ENCODE measurements at places on chromosomes 1 and 21.

DNA sequence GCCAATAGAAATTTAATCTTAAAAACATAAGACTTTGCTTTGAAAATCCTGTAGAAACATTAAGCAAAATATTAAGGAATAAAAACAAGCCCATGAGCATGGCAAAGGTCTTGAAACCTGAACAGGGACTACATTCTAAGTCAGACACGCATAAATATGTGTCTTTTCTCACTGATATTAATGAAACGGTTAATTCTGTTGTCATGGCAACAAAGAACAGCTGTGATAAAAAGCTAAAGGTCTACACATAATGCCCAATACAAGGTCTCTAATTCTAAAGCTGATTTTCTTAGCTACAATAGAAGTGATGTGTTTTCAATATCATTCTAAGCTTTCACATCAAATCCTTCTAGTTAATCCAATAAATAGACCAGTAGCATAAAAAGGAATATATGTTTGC, 331.7 kb downstream of the PTBP2 start:
- DNase-seq = no peak

DNA sequence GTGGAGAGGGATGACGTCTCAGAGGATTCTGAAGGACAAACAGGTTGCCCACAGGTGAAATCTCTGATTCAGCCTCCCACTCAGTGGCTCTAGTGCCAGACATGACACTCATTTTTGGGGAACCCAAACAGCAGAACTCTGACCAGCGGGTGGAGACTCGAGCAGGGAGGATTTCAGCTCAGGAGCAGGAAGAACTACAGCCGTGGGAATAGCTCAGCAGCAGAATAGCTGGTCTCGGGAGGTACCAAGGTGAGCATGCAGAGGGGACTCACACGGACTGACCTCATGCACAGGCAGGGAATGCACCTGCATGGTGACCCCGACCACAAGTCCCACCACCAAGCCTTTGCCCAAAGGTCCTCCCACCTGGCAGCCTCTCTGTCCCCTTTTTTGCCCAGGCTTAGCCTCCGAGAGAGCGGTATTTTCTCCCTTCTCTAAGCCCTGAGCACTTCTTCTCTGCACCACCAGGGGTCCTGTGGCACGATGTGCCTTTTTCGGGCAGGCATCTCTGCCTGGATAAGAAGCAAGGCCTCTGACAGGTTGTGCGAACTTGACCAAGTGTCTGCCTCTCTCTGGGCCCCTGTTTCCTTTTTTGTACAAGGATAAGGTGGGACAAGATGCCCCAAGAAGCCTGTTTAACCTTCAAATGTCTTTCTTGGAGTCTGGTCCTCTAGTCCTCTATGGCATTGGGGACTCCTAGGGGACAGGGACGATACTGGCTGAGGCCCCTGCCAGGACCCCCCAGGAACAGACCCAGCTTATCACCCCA, 8.8 kb upstream of the FGR start:
- peak; percentile 76 for DNase-seq

DNA sequence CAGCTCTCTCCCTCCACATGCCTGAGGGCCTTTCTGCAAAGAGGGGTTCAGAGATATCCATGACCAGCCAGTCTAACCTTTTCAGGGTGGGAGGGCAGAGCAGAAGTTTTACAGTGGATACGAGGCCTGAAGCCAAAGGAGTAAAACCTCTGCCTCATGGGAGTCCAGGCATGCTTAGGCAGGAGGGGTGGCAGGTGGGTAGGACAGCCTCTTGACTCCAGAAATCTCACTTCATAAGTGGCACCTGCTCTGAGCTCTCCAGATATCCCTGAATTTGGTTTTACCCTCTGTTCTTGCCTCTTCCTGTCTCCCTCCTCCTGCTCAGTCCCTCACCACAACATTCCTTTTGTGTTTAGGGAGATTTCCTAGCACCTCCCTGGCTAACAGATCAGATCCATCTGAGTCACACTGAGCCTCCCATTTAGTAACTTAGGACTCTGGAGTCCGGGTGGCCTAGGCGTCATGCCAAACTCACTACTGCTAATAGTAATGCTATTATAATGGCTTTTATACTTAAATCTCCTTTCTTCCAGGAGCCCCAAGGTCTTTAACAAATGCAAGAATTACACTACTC, 201.0 kb downstream of the HS2ST1 start:
- DNase-seq = no peak

- DNase-seq = no peak
Measured at GRCh38 chr1:163583661-163584181, 262.0 kb downstream of the NUF2 start.

DNA sequence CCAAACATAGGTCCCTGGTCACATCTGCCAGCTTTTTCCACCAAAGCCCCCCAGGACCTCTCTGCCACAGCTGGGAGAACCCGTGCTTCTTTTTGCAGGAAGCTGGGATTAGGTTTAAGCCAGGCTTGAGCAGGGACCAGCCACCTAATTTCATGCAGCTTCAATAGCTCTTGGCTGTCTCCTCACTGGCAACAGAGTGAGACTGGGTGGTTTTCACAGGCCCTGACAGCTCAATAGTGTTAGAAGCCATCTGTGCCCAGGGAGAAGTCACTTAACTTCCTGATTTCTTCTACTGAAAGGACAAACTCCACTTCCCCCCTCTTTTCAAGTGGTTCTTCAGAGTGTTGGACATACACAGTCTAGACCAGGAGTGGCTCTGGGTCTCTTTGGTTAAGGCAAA, 20.4 kb upstream of the SRSF4 start:
- peak; percentile 61 for DNase-seq

Measured in common myeloid progenitor, CD34-positive (primary cell).